ENCODE measurements at places on chromosomes 6 and 20. TPM values are rescaled to one million over a fixed set of nuclear protein-coding genes. Genes with fewer than 3 reads are reported as not detected.

GRCh38 chr20:50551288-50551687 is 41.1 kb downstream of the PTPN1 start:
- DNase-seq: no peak

DNA sequence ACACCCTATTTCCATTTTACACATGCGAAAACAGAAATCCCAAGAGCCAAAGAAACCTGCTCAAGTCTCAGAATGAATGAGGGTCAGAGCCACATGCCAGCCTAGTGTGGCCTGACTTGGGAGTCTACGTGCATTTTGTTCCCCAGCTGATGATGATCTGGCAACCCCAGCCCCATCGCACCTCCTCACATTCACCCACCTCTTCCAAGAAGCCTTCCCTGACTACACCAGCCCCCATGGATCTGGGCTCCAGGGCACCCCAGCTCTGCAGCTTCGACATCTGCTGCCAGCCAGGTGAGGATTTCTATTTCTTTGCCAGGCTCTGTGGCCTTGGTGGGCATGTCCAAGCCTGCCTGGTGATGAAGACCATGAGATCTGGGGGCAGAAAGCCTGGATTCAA is 41.0 kb downstream of the ANGPT4 start:
- DNase-seq: no peak

DNA sequence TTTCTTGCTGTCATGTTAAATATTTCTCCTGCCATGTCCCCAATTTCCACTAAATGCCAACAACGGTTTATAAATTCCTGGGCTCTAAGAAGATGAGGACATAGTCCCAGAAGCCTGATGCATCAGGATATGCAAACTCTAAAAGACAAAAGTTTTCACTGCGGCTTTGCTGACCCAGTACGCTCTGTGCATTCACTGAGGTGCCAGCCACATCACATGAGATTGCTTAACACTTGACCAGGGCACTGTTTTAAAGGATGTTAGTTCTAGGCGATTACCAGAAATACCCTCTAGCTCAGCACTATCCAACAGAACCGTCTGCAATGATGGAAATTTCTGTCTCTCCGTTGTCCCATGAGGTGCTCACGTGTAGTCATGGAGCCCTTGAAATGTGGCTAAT is 19.9 kb upstream of the ADTRP start:
- no peak for DNase-seq

DNA sequence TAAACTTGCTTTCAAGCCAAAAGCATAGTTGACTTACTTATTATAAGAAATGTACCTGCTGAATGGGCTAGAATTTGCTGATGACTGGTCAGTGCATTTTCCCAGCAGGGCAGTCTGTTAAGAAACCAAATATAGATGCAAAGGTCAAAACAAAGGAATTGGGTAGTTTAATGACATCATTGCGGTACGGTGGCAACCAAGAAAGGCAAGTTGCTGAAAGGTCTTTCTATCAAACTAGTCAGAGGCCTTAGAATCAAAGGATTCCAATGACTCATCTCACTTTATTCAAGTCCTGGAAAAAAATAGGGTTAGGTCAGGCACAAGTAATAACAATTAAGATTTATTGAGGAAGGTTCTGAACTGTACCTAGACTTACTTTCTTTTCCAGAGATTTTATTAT is 76.4 kb downstream of the KIZ start:
- DNase-seq: peak; percentile 30

- DNase-seq: peak; percentile 66
Observed at GRCh38 chr6:74671558-74672025, 534.3 kb downstream of the COL12A1 start.

- no peak for DNase-seq
Observed at GRCh38 chr6:30020626-30021025, 40.4 kb upstream of the POLR1H start.

GRCh38 chr20:4926531-4927156 is 74.7 kb downstream of the SLC23A2 start:
- DNase-seq: no peak

GRCh38 chr6:43016176-43016942 is 2.3 kb downstream of the KLHDC3 start:
- no peak for DNase-seq

- no peak for DNase-seq
Observed at GRCh38 chr6:42569102-42570028, 5.5 kb downstream of the UBR2 start.

- DNase-seq: no peak
Observed at GRCh38 chr20:15561070-15561569, 1012.1 kb downstream of the KIF16B start.

DNA sequence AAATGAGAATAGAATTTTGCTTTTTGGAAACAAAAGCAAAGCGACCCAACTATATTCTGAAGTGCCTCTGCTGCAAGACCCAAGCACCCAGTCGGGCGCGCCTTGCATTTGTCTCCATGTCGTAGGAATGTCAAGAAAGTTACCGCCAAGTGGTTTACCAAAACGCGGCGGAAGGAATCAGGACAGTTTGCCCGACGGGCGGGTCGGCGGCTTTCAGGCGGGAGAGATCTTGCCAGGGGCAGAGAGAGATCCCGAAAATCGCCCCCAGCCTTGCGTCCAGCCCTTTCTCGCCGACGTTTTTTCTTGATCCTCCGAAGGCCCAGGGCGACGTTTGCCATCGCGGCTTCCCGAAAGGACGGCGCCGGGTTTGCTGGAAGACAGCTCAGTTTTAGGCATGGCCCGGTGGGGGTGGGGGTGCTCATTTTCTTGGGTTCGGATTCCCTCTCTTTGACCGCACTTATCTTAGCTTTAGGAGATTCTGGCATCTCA is 4.0 kb upstream of the LIN28B start:
- no peak for DNase-seq

DNA sequence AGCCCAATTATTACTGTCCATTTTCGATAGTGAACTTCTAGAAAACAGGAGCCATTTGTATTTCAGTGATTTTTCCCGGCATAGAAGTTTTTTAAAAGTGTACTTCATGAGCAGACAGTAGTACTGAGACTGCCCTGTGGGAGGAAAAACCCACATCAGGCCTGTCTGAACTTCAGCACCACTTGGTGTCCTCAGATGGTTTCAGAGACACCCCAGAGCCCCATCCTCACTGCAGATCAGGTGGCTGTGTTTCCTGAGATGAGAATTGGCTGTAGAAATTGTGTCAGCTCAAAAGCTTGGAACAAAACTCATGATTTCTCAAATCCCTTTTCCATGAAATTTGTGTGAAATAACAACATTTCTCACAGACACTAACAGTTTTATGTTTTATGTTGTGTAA is 110.0 kb upstream of the RIN2 start:
- DNase-seq: no peak

DNA sequence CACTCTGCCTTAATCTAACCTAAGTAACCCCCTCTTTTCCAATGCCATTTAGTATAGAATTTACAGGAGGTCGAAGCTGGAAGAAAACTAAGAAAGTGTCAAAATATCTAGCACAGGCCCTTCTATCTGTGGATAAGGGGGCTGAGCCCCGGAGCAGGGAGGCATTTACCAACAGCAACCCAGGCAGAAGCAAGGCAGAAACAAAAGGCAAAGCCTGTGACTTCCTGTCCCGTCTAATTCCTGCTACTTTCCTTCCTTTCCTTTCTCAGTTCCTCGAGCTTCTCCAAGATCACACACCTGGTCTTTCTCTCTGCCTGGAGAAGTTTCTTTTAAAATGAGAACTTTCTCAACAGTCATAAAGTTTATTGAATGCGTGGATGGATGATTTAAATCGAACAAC is 146.0 kb downstream of the FOXA2 start:
- DNase-seq: no peak

GRCh38 chr6:68087399-68088133 is 547.5 kb upstream of the ADGRB3 start:
- no peak for DNase-seq

- no peak for DNase-seq
Observed at GRCh38 chr6:37872373-37872745, 52.8 kb downstream of the ZFAND3 start.

GRCh38 chr20:62885896-62886708 is 24.5 kb upstream of the TCFL5 start:
- no peak for DNase-seq

DNA sequence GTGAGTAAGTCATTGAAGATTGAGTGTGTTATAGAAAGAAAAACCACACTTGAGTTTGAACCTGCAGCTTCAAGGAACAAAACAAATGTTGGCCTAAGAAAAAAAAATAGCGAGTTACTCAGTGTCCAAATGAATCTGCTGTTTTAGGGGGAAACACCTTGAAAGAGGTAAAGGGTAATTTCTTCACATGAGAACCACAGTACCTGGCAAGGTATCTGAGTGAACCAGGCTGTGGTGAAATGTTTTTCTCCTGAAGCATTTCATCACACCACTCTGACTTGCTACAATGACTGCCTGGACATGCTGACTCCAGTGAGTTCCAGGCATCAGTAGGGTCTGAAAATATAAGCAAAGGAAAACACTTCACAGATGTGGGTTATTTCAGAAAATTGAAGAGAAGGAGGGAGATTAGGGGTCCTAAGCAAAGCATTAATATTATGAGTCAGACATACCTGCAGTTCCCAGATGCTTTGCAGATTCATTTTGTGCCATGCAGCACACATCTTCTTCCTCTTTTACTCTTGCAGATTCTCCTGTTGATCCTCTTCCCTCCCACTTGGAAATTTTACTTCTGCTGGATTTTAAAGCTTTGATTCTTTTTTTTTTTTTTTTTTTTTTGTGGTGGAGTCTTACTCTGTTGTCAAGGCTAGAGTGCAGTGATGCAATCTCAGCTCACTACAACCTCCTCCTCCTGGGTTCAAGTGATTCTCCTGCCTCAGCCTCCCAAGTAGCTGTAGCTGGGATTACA is 206.2 kb upstream of the SGK1 start:
- no peak for DNase-seq

- DNase-seq: no peak
Observed at GRCh38 chr20:54549658-54550326, 74.4 kb downstream of the DOK5 start.

GRCh38 chr20:47118641-47119040 is 224.0 kb downstream of the EYA2 start:
- no peak for DNase-seq

- DNase-seq: no peak
Observed at GRCh38 chr6:43758617-43759050, 11.4 kb upstream of the VEGFA start.

DNA sequence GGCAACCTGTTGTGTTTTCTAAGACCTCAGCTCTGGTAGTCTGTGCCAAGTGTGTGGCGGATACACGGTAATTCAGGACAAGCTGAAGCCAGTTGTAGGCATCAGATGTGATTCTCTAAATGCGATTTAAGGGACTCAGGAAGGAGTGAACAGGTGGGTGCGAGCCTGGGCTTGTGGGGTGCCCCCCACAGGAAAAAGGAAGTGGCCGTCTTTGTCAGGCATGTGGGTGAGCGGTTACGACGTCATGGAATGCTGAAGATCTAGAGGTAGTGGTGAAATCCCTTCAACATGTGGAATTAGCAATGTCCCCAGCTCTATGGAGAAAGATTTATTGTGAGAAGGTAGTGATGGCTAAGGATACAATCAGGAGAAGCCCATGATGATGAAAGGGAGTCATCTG is 95.1 kb upstream of the EXOC2 start:
- no peak for DNase-seq

- no peak for DNase-seq
Observed at GRCh38 chr6:52535711-52536423, 41.0 kb downstream of the TRAM2 start.

DNA sequence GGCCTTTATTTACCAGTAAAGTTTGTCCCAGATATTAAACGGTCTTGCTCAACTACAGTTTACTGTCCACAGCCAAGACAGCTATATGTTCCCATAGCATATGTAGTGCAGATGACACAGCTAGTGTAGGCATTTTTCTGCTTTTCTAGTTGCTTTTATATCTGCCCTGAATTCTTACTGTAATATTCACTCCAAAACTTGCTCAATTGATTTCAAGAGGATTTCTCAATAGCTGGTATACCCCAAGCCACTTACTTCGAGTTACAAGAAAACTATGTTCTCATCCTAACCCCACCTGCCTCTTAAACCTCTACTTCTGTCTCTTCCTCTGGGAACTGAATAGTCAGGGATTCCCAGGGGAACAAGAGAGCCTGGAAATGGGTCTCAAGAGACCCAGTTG is 18.9 kb upstream of the ROS1 start:
- DNase-seq: no peak

- no peak for DNase-seq
Observed at GRCh38 chr6:12543953-12544352, 172.6 kb upstream of the PHACTR1 start.

- DNase-seq: peak; percentile 91
Observed at GRCh38 chr6:1436334-1437306, 47.2 kb downstream of the FOXF2 start.

DNA sequence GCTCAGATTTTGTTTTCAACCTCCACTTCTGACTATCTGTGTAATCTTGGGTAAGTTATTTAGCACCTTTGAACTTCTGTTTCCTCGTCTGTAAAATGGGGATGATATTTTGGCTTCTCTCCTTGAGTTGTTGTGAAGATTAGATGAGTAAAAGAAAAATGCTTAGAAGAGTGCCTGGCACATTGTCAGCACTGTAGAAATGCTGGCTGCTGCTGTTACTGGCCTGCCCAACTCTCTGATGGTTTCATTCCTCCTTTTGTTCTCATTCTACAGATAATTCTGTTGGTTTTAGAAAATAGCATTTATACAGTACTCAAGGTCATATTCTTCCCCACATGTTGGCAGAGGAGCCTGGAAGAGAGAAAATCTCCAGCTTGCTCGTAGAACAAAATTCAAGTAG is 547.2 kb upstream of the JAG1 start:
- no peak for DNase-seq

DNA sequence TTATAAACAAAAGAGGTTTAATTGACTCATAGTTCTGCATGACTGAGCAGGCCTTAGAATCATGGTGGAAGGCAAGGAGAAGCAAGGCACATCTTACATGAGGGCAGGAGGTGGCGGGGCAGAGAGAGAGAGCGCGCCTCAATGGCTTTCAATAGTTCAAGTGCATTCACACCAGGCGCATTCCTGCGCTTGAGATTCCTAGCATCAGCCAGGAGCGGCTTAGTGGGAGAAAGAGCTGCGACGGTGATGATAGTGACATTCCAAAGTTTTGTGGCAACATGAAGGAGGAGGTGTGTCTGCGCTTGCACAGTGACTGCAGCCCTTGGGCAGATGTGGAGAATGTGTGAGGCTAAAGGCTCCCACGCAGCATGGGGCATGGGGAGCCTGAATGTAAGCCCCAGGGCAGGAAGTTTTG is 25.0 kb upstream of the EMILIN3 start:
- no peak for DNase-seq

- no peak for DNase-seq
Observed at GRCh38 chr6:89346433-89346832, 6.1 kb downstream of the UBE2J1 start.

Gene HSPA12B
- not detected for total RNA-seq

Gene ERGIC3
- 273 TPM for total RNA-seq

Gene IFT52
- 32.5 TPM for total RNA-seq

Gene EIF6
- total RNA-seq: 118 TPM

Gene SLC22A2
- not detected for total RNA-seq

Gene LRRC1
- 16.4 TPM for total RNA-seq

Gene DDX43
- total RNA-seq: not detected

Gene GRIK2
- 0.97 TPM for total RNA-seq

Gene FAM83D
- total RNA-seq: 71.4 TPM

Gene NINL
- total RNA-seq: 14.3 TPM

Gene ACAT2
- 81.8 TPM for total RNA-seq

Gene RBM24
- total RNA-seq: 30.3 TPM

Gene FOXA2
- total RNA-seq: 12.8 TPM

Gene PPP1R3G
- total RNA-seq: 0.19 TPM

Gene TULP1
- total RNA-seq: not detected
